HTR-8/SVneo (cell line): ENCODE measurements at places on chromosomes 6 and 20.

GRCh38 chr6:3138341-3138740 is 19.0 kb downstream of the TUBB2A start:
- no peak for DNase-seq

- peak; percentile 94 for DNase-seq
These were observed at the start of gene HLA-F for GRCh38 chr6:29723262-29723665. Gene HLA-F, plus strand, starts transcription at chr6:29723434. Its CDS starts 30 bp downstream, at chr6:29723464.

- DNase-seq: no peak
These were observed 166.4 kb downstream of the TFAP2C start for GRCh38 chr20:56795492-56795891.

DNA sequence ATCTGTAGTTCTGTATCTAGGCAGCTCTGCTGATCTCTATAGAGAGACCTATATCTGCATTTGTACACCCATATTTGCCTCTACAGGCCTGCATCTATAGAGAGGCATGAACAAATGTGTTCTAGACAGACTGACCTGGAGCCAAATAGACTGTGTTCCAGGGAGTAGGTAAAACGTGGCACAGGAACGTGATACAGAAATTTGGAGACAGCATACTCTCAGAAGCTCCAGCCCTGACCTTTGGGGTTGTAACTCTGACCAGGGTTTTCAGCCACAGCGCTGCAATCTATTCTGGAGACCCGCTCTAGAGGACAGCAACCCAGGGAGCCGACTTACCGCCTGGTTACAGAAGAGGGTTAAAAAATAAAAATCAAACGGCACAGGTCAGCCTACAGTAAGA is 983 bp downstream of the RBBP9 start:
- no peak for DNase-seq

DNA sequence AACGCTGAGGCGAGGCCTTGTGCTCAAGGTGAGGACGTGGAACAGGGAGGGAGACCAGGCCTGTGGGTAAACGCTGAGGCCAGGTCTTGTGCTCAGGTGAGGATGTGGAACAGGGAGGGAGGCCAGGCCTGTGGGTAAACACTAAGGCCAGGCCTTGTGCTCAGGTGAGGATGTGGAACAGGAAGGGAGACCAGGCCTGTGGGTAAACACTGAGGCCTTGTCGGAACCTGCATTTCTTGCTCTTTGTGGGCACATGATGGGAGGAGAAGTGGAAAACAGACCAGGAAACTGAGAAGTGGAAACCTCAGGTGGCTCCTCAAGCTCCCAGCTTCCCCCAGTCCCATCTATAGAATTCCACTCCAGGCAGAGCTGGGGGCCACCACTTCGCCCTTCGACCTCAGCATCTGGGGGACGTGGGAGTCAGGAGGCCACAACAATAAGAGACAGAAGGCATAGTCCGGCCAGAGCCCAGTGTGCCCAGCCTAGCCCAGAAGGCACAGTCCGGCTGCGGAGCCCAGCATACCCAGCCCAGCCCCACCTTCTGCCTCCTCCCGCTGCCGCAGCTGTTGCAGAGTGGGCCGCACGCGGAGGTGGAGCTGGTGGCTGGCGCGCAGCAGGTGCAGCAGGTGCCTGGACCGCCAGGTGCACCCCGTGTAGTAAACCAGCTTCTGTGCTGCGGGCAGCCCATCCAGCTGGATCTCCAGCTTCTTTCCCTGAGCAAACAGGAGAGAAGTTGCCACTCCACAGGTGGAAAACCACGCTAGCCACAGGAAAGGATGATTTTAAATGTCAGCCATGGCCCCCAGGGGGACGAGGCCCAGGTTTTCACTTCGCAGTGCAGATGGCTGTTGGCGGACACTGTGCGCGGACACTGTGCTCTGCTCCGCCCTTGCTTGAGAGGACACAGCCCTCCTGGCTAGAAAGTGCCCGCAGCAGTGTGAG is 17.5 kb downstream of the FRMD1 start:
- no peak for DNase-seq

GRCh38 chr6:7637533-7637932 is 47.5 kb downstream of the SNRNP48 start:
- no peak for DNase-seq

- no peak for DNase-seq
These were observed 16.5 kb upstream of the CCR6 start for GRCh38 chr6:167106406-167106805.
